ENCODE measurements at places on chromosomes 6 and 20.

GRCh38 chr6:112409311-112409710, 62.2 kb downstream of the RFPL4B start:
- DNase-seq = no peak

GRCh38 chr20:32965115-32965514, 39.1 kb downstream of the SUN5 start:
- no peak for DNase-seq

- DNase-seq = no peak
These were observed 15.3 kb upstream of the LPA start for GRCh38 chr6:160679402-160679769.

GRCh38 chr6:117237561-117237960, 27.8 kb upstream of the VGLL2 start:
- DNase-seq = no peak

- DNase-seq = peak; percentile 58
These were observed 15.8 kb downstream of the AARS2 start for GRCh38 chr6:44297063-44298038.

- DNase-seq = no peak
These were observed 11.7 kb downstream of the PTPRK start for GRCh38 chr6:128508588-128509296.

DNA sequence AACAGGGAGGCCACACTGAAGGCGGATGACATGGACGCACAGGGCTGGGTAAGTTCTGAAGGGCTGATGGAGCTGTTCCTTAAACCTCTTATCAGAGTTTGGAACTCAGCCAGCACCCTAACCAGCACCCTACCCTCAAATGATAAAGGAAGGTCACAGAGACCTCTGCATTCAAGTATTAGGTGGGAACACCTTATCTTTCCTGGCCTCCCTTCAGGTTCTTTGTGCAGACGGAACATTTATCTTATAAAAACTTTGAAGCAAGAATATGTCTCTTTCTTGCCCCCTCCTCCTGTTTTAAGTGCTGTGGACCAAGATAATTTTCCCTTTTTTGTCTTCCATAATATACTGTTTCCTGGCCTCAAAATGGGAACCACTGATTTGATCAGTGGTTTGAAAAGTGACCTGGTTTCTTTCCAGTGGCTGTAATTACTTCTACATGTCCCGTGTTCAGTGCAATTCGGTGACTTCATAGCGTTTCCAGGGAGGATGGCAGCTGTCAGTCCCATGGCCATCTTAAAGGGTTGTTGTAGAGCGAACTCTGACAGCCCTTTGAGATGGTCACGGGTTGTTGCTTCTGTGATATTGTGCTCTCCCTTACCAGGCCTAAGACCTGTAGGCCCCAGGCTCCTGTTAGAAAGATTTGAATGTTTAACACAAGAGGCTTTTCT, 213.2 kb upstream of the MYLIP start:
- DNase-seq = no peak

DNA sequence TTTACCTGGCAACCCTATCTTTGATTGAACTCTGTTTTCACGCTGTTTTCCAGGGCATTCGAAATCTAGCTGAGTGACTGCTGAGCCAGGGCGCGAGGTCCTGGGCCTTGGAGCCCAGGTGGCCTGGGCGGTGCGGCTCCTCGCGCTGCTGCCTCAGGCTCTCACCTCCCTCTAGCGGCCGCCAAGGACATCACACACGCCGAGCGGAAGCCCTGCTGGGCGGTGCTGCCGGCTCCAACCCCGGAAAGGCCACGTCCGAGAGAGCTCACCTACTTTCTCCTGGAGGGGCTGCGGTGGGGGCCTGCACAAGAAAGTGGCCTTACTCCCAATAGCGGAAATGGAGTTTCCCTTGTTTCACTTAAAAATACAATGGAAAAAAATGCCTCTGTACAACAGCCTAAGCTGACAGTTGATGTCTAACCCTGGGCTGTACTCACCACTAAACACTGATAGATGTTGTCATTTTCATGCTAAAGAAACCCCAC, 77.7 kb downstream of the ELOVL4 start:
- peak; percentile 85 for DNase-seq

DNA sequence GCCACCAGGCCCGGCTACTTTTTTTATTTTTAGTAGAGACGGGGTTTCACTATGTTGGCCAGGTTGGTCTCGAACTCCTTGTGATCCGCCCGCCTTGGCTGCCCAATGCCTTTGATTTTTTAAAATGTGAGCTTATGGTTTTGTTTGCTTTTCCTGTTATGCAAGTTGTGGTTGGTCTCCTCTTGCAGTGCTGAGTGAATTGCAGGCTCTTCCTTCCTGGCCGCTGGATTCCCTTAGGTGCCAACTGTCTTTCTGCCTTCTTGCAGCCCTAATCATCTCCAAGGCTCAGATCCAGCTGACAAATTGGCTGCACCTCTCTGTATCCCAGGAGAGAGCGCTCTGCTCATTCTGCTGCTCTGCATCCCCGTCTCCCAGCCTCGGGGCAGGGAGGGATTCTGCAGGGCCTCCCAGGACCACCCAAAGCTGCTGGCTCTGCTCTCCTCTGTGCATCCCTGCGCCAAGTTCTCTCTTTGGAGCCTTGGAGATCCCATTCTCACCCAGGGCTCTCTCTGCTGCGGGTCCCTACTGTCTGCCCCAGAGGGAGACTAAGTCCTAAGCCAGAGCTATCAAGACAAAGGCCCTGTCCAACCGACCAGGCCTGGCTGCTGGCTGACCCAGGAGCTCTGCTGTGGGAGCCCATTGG, 14.1 kb upstream of the EMILIN3 start:
- DNase-seq = no peak

- no peak for DNase-seq
These were observed 18.5 kb upstream of the SERPINB9 start for GRCh38 chr6:2921520-2922115.

DNA sequence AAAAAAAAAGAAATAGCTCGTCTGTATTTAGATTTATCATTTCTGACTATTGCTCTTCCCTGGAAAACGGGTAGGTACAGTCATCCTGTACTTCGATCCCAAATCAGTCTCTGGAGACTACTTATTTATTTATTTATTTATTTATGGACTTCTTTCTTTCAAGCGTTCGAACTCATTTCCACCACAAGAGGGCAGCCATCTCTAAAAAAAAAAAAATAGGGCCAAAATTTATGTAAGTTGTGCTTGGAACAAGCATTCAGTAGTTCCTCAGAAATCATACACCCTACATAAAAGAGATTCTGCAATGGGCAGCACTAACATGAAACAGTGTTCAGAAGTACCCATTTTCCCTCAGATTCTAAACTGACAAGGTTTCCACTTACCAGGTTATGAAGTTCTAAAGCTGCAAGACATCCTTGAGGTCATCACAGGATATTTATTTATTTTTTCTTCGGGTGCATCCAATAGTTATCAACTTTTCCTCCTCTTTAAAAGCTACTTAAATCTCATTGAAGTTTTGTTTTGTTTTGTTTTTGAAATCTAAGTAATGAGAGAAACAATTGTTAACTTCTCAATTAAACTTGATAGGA, 1.9 kb upstream of the BMP2 start:
- peak; percentile 57 for DNase-seq

- DNase-seq = peak; percentile 35
These were observed 49.6 kb upstream of the PTPRK start for GRCh38 chr6:128569732-128570679.

- no peak for DNase-seq
These were observed 17.8 kb upstream of the TAGAP start for GRCh38 chr6:159062564-159062945.

GRCh38 chr20:47859278-47859677, 74.0 kb upstream of the SULF2 start:
- no peak for DNase-seq

DNA sequence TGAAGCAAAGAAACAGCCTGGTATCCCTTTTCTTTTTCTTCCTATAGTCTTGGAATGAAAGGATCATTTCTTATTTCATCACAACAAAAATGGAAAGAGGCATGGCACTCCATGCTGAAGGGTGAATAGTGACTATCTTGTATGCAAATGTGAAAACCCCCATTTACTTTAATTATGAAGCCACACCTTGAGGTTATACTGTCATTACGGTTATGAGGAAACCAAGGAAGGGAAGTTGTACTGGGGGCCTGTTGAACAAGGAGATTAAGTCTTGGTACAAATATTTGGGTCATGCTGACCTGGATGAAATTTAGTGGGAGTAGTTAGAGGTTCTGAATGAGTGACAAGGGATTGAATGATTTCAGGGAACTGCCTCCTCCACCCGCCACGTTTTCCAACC, 8.7 kb upstream of the STXBP5 start:
- no peak for DNase-seq
